Right atrium auricular region (tissue), 2 donors: ENCODE measurements at places on chromosomes 3 and 15.

GRCh38 chr3:43686700-43687498 is 3.8 kb upstream of the ABHD5 start:
- DNase-seq: no peak

DNA sequence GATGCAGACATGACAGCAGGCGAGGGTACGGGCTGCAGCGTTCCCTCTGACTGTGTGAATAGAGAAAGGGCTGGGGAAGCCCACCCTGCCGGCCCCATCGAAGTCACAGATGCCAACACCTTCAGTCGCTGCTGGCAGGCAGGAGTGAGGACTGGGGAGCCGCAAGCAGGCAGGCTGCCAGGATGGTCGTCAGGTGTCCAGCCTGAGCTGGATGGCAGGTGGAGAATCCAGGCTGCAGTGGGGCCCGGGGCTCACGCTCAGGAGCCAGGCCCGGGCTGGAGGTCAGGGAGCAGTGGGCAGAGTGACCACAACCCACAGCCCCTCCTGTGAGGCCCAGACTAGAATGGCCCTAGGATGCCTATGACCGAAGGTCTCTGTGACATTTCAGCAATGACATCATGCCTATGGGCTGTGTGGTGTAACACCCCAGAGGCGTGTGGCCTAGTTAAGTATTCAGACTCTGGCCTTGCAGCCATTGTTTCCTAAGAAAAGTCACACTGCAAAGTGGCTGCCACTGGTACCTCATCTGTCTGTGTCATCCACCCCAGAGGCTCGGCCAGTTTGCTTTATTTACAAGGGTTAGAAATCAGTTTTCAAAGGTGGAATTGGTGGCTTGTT is 15.7 kb downstream of the PRR23E start:
- DNase-seq: peak; percentile 30

GRCh38 chr15:43383070-43383469 is 12.2 kb downstream of the TUBGCP4 start:
- no peak for DNase-seq

- no peak for DNase-seq
Observed at GRCh38 chr3:123194552-123194951, 7.2 kb upstream of the SEC22A start.

DNA sequence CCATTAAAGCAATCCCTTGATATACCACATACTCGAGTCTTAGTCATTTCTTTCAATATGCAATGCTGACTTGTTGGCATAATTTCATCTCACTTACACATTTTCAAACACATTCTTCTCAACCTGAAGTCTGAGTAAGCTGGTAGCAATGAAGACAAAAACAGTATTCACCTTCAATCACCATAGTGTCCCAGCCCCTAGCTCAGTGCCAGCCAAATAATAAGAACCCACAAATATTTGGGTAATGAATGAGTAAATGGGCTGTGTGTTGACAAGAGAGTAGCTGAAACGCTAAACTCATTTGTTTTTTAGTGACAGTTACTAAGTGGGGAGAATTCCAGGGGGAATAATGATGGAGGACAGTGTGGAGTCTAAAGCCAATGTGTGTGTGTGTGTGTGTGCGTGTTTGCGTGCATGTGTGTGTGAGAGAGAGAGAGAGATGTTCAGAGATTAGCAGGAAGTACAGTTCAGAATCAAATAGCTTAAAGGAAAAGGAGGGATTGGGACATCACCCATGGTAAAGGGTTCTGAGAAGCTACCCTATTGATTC is 165.7 kb downstream of the GAP43 start:
- DNase-seq: no peak

DNA sequence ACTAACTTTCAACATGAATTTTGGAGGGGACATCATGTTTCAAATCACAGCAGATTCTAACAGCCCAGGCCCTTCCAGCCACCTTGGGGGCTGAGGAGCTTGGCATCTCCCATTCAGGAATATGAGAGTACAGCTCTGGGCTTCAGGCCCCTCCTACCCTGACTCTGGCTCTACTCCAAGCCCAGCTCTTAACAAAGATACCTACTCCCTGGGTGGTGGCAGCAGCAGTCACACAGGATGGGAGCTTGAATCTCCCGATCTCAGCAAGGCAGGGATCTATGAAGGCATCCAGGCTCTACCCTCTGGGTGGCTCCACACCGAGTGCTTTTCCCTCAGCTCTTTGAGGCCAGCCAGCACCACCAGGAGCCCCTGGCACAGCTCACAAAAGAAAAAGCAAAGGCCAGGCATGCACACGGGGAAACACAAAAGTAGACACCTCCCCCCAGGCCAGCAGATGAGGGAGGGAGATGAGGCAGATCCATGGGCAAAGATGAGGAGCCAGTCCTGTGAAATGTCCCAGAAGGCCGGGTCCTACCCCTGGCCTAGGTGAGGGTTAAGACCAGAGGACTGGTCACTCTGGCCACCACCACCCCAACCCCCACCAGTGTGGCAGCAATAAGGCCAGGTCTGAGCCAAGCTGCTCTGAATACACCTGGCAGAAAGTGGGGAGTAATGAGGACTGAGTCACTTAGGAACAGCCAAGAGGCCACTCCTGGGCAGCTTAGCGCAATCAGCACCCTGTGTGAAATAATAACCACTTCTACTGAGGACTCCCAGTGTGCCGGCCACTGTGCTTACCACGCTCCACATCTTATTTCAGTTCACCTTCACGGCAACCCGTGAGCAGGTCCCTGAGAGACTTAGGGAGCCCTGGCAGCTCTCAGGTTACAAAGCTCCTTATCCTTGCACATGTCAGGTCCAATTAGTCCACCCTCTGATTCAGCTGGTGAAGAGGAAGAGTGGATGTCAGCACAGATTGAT is 24.3 kb downstream of the PLA2G4F start:
- peak; percentile 48 for DNase-seq

DNA sequence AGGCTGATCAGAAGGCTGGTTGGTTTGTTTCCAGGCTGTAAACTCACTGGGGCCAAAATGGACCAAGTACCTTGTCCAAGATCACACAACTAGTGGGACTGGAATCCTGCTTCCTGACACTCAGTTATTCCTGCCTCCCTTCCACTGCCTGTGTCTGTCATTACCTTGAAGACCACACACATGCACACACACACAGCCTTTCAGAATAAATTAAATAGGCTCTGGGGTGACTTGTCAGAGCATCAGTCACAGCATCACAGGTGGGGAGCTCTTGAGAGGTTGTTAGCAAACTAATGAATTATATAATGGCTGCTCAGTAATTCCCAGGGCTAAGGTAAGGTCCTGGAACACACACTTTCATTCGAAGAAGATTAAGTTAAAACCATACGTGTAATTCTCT is 231.8 kb downstream of the UACA start:
- no peak for DNase-seq

DNA sequence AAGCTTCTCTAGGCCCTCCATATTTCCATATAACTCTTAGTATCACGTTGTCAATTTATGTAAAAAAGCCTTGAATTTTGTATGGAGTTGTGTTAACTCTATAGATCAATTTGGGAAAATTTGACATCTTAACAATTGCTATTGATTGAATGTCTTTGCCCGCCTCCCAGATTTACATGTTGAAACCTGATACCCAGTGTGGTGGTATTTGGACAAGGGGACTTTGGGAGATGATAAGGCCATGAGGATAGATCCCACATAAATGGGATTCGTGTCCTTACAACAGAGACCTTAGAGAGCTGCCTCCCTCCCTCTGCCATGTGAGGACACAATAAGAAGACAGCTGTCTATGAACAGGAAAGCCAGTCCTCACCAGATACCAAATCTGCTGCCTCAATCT is 21.1 kb upstream of the TNK2 start:
- no peak for DNase-seq

DNA sequence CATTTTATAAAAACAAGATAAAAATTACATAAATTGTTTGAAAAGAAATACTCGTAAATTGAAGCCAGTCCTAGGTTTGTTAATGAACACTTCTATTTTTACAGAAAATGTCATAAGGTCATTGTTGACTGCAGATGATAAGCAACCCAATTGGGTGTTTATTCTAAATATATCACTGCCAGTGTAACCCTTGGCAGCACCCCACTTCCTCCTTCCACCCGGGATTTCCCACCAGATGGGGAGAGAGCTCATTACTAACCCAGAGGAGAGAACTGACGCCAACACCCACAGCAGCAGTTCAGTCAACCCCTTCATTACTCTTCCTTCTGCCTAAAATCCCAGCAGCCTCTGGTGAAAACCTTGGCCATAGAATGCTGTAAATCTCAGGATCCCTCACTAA is 307.6 kb downstream of the GAP43 start:
- DNase-seq: no peak

DNA sequence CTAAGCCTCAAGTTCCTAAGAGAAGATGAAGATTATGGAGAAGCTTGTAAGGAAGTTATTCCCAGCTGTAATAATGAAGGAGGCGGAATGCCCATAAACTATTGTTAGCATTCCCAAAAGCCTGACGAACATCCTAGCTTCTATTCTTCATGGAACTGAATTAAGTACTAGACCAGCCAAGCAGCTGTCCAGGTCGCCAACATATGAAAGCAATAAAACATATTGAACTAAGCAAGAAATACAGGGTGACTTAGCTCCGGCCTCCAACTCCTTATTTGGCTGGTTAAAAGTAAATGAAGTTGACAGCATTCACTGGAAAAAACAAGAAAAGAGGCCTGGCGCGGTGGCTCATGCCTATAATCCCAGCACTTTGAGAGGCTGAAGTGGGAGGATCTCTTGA is 174.0 kb upstream of the TPM1 start:
- no peak for DNase-seq

DNA sequence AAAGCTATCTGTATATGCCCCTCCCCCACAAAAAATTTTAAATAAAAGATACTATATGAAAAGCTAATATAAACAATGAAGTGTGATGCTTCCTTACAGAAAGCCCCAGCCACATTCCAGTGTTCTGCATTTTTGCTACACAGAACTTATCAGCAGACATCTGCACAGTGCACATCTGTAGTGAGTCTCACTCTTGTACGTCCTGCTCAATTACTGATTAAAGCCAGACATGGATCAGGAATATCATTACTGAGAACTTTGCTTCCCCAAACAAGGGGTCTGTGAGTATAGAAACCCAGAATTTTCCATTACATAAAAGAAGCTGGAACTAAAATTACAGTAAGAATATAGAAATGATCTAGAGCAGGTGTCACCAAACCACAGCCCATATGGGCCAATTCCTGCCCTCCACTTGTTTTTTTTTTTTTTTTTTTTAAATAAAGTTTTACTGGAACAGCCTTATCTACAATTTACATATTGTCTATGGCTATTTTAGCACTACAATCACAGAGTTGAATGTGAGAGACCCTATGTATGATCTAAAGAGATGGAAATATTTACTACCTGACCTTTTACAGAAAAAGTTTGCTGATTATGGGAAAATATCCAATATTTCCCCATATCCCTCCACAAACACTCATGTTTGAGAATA is 45.7 kb downstream of the UBP1 start:
- DNase-seq: no peak

GRCh38 chr15:39056357-39056756 is 491.7 kb upstream of the RASGRP1 start:
- DNase-seq: no peak

GRCh38 chr3:183006396-183007002 is 26.2 kb upstream of the DCUN1D1 start:
- no peak for DNase-seq

DNA sequence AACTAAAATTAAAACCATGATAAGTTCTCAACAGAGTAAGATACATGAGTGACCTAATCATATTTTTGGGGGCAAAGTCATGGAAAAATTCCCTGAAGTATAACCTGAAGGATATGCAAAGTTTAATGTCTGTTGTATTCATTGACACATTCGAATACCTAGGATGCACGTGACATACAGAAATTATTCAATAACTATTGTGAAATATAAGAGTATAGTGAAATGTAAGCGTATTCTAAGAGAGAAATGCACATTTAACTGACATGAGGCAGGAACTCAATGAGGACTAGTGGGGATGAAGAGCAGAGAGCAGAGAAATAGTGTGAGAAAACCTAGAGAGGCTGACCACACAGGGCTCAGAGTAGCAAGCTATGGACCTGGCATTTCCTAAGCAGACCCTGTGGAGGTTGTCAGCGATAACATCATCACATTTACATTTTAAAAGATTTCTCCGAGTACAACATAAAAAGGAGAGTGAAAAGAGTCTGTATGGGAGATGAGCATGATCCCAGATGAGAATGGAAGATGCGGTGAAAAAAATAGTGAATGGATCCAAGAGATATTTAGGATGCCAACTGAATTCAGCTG is 588.8 kb downstream of the MAGI1 start:
- no peak for DNase-seq

DNA sequence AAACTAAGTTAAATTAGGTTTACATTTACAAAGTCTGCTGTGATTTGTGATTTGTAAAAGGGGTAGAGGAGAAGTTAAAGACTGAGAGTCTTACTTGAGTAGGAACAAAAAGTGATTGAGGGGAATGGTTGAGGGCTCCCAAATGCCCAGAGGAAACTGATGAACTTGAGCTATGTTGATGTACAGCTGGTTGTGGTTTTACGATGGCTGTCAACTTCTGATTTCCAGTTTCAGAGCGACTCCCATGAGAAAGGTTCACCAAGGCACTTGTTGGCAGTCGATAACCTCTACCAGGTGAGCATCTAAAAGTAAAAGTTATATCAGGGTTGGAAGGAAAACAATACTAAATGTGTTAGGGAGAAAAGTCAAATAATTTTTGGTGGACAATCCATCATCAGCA is 91.0 kb downstream of the XRN1 start:
- DNase-seq: no peak

GRCh38 chr3:47380026-47380600 is 708 bp upstream of the PTPN23 start:
- no peak for DNase-seq

GRCh38 chr3:66639809-66640356 is 139.1 kb upstream of the LRIG1 start:
- no peak for DNase-seq

DNA sequence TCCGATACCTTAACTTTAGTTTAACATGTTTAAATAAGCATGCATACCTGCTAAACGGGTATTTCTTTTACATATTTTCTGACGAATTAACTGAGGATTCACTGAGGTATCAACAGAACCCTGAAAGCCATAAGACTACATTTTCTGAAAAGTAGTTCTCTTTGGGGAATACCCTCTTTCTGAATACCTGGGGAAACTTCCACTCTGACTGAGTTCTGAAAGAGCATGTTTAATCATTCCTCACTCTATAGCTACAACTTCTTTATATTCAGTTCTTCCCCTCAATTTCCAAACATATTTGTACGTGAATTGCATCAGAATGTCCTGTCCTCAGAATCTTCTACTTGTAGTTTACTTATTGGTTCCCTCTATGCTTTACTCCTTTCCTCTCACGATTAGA is 403.0 kb downstream of the ROBO1 start:
- no peak for DNase-seq

- peak; percentile 50 for DNase-seq
Observed at GRCh38 chr15:67181221-67181639, 73.2 kb downstream of the AAGAB start.

GRCh38 chr3:126959136-126959920 is 23.6 kb upstream of the PLXNA1 start:
- no peak for DNase-seq
